ENCODE measurements at places on chromosomes 7 and 10.

DNA sequence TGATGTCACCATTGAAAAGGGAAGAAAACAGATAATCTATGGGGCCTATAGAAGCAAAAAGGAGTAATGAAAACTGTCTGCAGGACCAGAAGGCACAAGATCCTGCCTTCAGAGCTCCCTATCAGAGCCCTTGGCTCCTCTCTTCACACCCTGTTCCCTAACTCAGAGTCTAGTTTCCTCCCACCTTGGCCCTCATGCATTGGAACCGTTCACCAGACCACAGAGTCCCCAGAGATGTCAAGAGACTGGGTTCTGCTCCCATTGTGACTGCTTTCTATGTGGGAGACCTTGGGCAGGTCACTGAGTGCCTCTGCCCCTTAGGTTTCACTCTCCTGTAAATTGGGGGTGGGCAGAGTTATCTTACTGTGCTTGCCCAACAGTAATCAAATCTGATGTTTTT, 80.1 kb upstream of the RPA3 start:
- no peak for ATAC-seq

GRCh38 chr10:66684581-66684980, 241.3 kb upstream of the LRRTM3 start:
- ATAC-seq: no peak

DNA sequence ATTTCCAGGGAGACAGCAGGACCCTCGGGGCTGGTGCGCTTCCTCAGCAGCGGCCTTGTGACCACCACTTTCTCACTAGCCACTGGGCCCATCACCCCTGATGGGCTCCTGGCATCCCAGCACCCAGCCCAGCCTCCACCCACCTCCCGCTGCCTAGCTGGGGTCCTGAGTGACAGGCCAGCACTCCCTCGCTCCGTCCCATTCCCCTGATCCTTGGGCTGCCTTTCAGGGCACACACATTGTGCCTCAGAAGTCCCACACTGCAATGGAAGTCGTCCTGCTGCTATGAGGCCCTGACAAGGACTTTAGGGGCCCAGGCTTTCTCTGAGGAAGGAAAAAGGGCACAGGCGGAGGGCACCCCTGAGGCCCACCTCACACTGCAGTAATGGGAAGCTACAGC, 12.4 kb downstream of the CAMK2B start:
- no peak for ATAC-seq

GRCh38 chr10:49361735-49362568, 33.9 kb downstream of the DRGX start:
- no peak for ATAC-seq

DNA sequence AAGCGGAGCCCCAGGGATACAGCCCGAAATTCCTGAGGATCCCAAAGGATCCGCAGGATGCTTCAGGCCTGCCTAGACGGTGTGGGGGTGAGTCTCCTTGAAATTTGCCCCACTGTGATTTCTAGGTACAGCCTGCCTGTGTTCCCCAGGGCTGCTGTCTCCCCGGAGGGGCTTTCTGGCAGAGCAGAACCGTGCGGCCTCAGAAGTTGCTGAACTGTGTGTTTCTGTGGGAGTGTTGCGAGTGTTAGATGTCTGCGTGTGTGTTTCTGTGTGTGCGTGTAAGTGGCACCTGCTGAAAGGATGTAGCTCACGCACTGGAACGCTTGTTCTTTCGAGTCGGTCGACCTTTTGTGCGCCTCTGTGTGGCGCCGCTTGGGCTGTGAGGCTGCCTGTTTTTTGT, 27.8 kb upstream of the ZNF273 start:
- ATAC-seq: no peak

- ATAC-seq: no peak
These were observed 21.1 kb downstream of the SMURF1 start for GRCh38 chr7:99122762-99123161.

GRCh38 chr7:68718097-68718551, 880.2 kb upstream of the AUTS2 start:
- ATAC-seq: no peak

GRCh38 chr10:75276069-75276872, 40.5 kb upstream of the COMTD1 start:
- ATAC-seq: peak; percentile 18

DNA sequence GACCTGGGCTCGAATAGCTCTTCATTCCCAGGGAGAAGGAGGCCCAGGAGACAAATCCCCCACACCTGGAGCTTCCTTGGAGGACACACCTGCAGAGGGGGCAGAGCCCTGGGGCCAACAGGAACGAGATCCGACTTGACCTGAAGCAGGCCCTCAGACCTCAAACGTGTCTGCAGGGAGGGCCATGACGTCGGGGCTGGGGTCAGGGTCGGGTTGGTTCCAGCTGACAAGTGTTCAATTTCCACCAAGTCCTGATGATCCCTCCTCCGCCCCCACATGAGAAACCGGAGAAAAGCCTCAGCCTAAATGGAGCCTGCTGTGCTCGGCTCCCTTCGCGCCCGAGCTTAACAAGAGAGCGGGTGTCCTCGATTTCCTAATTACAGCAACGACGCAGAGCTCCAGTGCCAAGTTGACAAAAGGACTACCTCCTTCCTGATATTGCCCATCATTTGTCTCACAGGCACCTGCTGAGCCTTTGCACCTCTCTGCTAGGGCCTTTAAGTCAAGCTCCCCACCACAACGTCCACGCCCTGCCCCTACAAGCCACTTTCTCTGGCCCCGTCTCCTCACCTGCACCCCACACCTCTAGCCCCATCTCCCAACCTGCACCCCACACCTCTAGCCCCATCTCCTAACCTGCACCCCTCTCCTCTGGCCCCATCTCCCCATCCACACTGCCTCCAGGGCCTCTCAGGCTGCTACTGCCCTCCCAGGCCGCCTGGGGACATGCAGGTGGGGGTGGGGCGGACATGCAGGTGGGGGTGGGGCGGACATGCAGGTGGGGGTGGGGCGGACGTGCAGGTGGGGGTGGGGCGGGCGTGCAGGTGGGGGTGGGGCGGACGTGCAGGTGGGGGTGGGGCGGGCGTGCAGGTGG, 519.4 kb downstream of the GLRX3 start:
- ATAC-seq: no peak

DNA sequence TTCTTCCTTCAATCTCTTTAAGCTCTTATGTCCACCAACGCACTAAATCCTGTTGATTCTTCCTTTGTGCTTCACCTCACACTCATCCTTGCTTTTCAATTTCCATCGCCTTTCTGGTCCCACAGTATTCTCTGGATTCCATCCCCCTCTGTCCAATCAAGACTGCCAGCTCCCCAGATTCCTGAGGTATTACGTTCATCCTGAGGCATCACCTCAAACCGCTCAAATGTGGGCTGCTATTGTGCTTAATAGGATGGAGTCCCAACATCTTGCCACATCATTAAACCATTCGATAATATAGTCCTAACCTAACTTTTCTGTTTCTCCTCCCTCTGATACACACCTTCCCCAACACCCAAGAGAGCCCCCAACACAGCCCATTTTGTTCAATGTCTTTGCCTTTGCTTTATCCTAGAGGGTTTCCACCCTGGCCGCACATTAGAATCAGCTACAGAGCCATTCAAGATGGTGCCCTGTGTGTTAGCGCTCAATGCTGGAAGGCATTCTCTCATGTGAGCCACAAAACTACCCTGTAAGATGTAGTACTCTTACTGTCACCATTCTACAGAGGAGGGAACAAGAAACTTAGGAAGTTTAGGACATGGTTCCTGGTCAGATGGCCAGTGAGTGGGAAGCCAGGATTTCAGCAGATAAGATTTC, 79.5 kb upstream of the LEP start:
- no peak for ATAC-seq

GRCh38 chr7:117188949-117189592, 133.8 kb downstream of the WNT2 start:
- no peak for ATAC-seq

DNA sequence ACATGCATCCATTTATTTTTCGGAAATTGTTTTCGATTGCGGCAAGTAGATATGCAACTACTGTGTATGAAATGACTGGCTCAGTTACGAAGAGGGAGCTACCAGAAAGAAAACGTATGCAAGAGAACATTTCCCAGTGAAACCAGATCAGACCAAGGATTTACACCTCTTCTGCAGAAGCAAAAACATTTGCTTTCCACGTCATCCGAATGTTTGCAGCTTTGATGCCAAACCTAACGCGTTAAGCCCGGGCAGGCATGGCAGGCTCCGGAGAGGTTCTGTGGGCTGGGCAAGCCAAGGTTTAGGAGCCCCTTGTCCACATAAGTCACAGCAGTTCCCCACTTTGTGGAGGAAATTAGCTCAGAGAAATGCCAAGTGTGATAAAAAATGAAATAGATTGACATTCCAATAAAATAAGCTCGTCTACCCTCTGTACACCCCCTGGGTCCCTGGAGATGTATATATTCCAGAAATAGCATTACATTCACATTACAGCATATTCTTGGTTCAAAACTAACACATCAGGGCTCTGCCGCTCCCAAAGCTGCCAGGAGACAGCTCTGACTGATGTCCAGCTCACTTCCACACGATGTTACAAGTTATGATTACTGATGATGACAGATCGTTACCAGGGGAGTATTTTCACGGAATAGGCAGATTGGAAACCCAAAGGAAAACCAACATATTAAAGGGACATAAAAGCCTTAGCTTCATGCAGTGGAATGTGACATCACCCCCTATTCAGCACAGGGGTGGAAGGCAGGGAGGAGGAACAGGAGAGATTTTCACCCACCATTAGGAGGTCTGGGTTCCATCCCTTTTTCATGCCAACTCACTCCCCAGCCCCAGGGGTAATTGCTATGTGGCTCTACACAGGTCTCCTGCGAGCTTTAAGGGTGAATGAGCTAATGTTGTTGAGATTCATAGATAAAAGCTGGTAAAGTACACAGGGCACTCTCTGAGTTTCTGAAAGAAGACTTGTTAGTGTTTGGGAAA, 81.5 kb downstream of the LYZL1 start:
- ATAC-seq: no peak

GRCh38 chr7:14055813-14056212, 66.3 kb upstream of the ETV1 start:
- no peak for ATAC-seq

DNA sequence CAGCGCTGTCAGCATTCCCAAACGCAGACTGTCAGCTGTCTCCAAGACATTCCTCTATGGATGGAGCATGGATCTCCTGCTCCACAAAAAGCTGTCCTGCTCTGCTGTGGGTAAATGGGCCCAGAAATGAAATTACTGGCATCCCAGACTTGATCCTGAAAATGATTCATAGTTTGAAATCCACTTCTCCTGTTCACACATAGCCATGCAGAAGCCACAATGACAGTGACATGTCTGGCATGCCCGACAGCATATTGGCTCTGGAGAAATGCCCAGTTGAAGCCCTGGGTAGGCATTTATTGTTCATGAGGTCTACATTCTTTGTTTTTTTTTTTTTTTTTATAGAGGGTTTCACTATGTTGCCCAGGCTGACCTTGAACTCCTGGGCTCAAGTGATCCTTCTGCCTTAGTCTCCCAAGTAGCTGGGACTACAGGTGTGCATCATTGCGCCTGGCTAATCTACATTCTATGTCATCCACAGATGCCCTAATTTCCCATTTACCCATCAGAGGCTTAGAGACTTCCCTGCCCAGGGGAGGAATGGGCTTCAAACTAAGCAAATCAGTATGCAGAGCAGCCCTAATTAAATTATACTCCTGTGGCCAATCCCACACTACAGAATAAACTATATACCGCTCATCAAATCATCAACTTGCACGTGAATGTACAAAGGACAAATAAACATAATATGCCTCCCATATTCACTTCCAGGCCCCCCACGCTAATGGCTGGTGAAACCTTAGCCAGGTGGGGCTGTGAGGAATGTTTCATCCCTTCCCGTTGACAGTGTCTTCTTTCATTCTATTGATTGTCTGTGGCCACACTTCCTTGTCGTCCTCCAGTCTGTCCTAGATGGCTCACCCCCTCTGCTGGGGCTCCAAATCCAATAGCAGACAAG, 61.8 kb upstream of the EEPD1 start:
- ATAC-seq: no peak

GRCh38 chr7:121397822-121398221, 1.7 kb upstream of the FAM3C start:
- ATAC-seq: no peak

DNA sequence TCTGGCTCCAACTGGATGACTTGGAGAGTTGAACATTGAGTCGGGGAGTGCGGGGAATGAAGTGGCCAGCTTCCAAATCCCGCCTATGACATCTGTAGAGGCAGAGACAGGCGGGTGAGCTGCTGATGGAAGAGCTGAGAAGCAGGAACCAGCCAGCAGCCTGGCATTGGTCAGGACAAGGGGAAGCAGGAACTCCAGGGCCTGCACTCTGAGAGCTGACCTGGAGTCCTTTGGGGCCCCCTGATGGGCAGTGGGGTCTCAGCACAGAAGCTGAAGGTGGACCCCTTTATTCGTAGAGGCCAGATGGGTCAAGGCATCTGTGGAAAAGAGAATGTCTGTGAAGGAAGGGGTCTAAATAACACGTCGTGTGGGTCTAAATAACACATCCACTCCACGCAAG, 57.0 kb downstream of the SEC61G start:
- ATAC-seq: peak; percentile 7

- ATAC-seq: no peak
These were observed 455.8 kb downstream of the XPNPEP1 start for GRCh38 chr10:109467551-109467950.

DNA sequence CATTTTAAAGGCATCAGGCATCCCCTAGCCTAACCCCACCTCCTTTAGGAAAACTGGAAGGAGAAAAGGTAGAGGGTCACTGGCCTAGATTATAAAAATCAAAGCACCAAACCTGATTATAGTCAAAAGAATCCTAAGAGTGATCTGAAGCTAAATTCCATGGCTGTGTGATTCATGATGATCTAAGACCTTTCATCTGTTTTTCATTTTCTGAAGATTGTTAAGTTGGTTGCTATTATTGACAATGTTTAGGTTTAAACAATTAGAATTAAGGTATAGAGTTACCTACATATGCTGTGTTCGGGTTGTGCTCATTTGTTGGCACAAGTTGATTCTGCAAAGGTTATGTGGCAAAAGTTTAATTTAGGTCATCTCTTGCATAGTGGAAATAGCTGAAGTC, 148.7 kb downstream of the BICC1 start:
- ATAC-seq: no peak

DNA sequence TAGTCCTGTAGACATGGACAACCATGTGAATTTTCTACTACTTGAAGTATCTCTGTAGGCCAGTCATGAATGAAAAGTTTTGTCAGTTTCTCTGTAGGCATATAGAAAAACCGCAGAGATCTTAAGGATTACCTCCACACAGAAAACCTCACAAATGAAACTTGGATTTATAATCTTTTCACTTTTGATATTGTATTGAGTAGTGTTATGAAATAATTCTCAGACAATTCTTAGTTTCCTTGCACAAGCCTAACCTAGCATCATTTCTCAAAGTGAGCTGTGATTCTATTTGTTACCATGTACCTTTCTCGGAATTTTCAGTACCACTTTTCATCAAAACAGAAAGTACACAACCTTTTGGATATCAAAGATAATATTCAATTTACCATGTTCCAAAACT, 51.4 kb upstream of the OIT3 start:
- no peak for ATAC-seq

DNA sequence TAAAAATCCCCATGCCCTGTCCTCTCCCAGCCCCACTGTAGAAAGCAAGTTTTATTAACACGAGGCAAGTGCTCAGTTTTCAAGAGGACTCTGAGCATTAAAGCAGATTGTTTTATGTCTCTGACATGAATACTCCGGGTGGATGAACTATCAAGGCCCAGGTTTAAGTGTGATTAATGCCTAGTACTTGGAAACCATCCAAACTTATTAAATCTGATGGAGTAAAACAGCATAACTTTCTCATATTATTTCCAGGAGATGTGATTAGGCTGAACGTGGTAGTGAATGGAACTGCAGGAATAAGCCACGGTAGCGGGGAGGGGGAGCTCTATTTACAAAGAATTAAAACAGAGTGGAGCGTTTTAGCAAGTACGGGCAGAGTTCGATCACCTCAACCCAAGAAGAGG, 144.2 kb upstream of the RNF32 start:
- ATAC-seq: no peak

- ATAC-seq: no peak
These were observed 572.8 kb downstream of the INHBA start for GRCh38 chr7:41130086-41130485.

All from stimulated activated memory B cell treated with anti-CD40 and anti-IgM and Interleukin-4, amounts not matched to agents 10 μg/mL and 1 μg/mL and 100 μg/mL, for 72 hours (primary cell).